ENCODE measurements at places on chromosomes 11 and 22.

DNA sequence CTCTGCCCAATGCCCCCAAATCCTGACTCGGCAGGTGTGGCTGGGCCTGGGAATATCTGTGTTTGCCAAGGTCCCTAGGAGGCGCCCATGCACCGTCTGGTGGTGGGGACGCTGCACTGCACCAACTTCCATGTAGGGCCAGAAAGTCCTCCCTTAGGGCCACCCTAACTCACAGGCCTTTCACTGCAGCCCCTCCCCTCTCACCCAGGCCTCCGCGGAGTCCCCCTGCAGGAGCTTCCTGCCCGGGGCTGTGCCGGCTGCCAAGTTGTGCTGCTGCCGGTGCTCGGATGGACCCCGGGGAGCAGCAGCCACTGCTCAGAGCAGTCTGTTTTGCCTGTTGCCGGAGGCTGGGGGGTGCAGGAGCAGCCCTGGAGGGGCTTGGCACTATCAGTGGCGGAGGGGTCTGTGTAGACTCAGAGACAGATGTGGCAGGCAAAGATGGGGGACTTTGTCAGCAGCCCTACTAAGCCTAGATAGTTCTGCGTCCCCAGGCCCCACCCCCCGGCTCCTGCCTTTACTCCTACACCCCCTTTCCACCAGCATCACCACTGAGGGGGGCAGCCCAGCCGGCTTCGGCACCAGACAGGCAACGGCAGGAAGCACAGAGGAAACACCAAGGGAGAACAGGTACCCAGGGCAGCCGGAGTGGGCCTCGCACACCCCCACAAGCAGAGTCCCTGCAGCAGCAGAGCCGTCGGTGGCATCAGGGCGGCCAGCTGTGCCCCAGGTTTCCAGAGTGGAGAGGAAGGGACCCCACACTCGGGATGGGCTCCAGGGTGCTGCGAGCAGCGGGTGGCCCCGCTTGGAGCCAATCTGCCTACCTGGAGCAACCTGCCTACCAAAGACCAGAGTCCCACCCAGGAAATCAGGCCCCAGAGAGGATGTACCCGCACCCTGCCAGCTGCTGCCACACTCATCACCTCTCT lies 124.3 kb downstream of the TRIM29 start:
- DNase-seq, result no peak

DNA sequence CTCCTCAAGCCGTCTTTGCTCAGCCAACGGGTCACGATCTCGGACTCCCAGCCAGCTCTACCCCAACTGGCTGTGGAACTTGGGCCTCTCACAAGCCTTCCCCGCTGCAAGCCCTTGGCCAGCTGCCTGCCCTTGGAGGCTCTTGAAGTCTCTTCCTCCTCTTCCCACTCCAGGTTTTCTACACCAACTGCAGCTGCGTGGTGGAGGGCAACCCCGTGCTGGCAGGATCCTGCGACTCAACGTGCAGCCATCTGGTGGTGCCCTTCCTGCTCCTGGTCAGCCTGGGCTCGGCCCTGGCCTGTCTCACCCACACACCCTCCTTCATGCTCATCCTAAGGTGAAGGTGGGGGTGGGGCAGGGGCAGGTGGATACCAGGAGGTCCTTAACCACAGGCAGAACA lies 40.5 kb upstream of the TPBGL start:
- DNase-seq, result no peak

DNA sequence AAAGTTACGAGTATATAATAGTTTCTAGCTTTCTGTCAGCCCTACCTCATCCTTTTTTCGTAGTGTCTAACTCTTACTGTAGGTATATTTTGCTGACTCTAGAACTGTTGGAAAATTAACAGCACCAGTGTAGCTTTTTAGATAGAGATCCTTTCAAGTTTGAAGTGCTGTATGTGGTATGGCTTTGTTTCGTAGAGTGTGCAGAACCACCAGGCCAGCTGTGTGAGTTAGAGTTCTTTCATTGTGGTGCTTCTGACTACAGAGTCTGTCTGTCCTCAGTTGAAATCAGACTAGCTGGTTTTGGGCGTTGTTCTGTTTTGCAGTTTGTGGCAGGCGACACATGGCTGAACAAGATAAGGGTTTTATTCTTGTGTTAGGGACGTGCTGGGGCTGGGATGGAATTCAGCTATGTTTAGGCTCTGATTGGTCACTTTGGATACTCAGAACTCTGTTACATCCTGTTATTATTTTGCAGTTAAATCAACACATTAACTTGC lies 3.2 kb downstream of the ARHGEF12 start:
- no peak for DNase-seq

DNA sequence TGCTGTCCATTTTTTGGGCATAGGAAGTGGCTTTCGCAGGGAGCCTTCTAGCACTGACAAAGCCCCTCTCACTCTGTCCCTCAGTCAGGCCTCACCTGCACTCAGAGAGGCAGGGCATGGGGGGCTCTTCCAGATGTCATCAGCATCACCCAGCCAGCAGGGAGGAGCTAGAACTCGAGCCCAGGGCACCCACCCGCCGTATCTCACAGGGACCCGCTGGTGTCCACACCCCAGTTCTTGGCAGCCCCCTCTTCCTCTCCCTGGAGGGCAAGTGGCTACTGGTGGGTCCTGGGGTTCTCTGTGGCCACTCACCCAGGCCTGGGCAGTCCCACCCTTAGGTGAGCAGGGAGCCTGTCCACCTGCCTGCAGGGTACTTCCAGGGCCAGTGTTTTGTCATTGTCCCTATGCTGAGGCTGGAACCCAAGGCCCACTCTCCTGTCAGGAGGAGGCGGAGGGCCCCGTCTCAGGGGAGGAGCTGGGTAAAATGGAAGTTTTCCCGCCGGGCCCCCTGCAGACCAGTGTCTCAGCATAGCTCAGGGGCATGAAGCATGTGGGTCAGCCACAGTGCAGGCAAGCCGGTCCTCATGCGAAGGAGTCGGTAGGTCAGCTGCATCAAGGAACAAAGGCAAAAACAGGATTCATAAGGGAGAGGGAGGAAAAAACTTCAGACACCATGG lies 21.8 kb downstream of the MYO7A start:
- no peak for DNase-seq

- no peak for DNase-seq
Measured at GRCh38 chr11:33753304-33753967, 17.2 kb upstream of the CD59 start.

DNA sequence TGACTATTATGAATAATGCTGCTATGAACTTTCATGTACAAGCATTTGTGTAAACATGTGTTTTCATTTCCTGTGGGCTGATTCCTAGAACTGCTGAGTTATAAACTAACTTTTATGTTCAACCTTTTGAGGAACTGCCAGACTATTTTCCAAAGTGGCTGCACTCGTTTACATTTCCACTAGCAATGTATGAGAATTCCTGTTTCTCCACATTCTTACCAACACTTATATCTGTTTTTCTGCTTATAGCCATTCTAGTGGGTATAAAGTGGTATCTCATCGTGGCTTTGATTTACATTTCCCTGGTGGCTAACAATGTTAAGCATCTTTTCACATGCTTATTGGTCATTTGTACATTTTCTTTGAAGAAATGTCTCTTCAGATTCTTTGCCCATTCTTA lies 35.2 kb upstream of the SCUBE2 start:
- no peak for DNase-seq

DNA sequence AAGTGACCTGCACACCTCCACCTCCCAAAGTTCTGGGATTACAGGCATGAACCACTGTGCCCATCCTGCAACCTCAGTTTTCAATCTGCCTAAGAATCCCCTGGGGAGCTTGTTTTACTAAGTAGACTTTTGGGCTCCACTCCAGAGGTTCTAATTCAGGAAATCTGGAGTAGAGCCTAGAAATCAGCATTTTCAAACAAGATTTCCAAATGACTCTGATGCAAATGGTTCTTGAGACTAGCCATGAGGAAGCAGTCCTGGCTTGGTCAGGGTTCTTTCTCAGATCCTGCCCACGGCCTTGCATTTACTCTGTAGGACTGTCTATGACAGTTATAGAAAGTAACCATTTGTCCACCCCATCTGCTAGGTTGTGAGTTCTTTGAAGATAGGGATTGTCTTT lies 1.6 kb upstream of the KCNE3 start:
- DNase-seq, result no peak

GRCh38 chr11:103648670-103649400 lies 387.6 kb upstream of the DDI1 start:
- DNase-seq, result peak; percentile 10
